ENCODE measurements at places on chromosomes 2 and 18.
A peak's percentile ranks its signal among the peaks of the same experiment; 100 is the strongest.

DNA sequence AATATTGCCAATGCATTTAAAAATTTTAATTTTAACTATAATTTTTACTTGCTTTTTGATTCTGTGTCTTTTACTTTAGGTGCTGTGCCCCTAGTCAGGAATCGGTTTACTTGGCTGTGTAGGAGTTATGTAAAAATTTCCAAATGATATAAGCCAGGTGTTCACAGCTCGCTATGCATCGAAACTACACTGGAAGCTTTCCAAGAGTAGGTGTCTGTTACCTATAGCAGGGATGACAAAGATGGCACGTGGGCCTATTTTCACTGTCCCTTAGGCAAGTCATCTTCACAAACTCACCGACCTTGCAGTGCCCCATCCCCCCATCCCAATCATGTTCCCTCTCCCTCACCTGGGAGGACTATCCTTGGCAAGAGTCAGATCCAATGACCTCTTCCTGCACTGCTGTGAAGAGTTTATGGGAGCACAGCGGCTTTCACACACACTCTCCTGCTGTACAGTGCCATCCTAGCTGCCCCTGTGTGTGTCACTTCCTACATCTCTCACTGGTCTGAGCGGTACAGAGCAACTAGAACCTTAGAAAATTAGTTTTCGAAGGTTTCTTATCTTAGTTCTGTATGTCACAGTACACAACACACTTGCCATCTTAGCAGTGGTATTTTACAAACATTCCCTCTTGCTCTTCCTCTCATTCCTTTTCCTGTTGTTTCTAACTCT is 49.2 kb upstream of the NAB1 start:
- DNase-seq, result no peak

GRCh38 chr18:27793013-27793785 is 383.7 kb downstream of the CDH2 start:
- peak; percentile 38 for DNase-seq

- DNase-seq, result no peak
Observed at GRCh38 chr18:4844320-4844719, 352.7 kb downstream of the AKAIN1 start.

- DNase-seq, result no peak
Observed at GRCh38 chr2:58081000-58081399, 34.4 kb downstream of the VRK2 start.

GRCh38 chr2:20165677-20166509 is 59.0 kb downstream of the SDC1 start:
- no peak for DNase-seq

- DNase-seq, result no peak
Observed at GRCh38 chr2:40279001-40279400, 172.9 kb downstream of the SLC8A1 start.

GRCh38 chr2:179344970-179345369 is 80.3 kb upstream of the SESTD1 start:
- no peak for DNase-seq

DNA sequence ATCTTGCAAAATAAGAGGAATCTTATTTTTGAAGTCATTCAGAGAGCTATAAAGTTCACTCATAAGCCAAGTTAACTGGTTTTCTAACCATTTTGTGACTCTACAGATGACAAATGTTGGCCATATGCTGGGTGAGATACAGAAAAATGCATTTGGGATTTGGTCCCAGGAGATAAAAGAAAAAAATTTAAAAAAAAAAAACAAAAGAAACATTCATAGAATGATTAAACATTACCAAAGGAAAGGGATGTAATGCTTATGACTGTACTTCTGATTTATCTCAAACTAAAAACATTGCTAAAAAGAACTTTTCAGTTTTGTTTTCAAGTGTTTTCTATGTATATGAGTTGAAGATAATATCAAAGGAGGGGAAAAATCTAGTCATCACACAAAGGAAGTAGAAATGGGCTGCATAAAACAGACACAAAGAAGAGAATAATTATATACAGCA is 43.1 kb downstream of the PELI1 start:
- no peak for DNase-seq

- no peak for DNase-seq
Observed at GRCh38 chr2:239919774-239920692, 105.1 kb downstream of the NDUFA10 start.

DNA sequence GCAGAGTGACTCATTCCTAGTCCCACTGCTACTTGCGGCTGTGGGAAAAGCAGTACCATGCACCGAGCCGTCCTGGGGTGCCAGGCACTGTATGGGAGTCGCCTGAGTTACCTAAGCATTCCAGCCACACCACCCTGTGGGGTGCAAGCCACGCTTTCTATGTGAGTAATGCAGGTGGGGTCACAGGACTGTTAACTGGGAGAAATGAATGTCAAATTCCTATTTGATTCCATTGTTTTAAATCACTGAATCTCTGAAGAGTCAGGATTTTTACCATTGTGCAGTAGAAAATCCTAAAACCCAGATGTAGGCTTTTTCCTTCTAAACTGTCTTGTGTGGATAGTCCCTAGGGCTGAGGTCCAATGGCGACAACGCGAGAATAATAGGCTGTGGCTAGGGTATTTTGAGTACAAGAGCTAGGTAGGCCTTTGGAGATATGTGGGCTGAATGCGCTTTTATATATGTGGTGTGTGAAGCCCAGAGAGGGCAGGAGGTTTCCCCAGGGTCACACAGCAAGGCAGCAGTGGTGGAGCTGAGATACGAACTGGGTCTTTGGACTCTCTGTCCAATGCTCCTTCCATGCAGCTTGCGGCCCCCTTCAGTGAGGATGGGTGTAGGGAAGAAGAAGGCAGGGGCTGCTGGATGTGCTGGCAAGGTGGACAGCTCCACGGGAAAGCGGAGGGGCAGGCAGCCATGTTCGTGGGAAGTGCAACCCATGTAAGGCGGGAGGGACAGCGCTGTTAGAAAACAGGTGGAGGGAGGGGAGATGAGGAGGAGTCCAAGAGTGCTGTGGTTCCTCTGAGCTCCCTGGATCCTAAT is 83.2 kb downstream of the DDX1 start:
- no peak for DNase-seq

- no peak for DNase-seq
Observed at GRCh38 chr2:119536707-119537106, 7.5 kb upstream of the CFAP221 start.
